Right renal pelvis (tissue), 4 donors: ENCODE measurements at places on chromosomes 13 and 19. TPM values are rescaled to one million over a fixed set of nuclear protein-coding genes. Genes with fewer than 3 reads are reported as not detected.

DNA sequence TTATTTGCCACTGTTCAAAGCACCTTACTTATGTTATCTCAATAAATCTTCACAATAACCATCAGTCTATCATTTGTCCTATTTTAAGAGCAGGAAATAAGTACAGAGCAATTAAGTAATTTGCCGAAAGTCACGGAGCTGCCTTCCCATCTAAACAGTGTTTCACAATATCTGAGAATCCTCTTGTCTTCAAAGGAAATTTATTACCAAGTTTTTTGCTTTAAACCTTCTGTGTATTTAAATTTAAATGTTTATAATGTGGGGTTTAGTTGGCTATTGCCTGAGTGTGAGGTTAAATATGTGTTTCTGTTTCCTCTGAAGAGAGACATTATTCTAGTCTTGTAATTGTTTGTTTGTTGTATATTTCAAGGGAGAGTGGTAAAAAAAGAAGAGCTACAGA is 633.1 kb downstream of the EFNB2 start:
- no peak for DNase-seq

GRCh38 chr19:1222394-1222793 is 15.4 kb downstream of the CBARP start:
- DNase-seq: no peak

- no peak for DNase-seq
Observed at GRCh38 chr19:50745221-50745620, 22.1 kb downstream of the CLEC11A start.

DNA sequence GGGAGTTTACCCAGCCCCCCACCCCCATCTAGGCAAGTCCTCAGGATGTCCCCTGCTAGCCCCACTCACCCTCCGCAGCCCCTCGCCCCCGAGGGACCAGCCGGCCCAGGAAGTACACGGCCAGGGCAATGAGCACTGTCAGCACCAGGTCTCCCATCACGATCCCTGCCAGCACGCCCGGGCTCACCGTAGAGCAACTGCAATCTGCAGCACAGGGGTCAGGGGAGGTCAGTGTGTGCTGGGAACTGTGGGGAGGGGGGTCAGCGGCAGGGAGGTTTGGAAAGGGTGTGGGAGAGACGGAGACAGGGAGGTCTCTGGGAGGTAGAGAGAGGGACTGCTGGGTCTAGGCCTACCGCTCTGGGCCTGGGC is 734 bp downstream of the TYROBP start:
- DNase-seq: no peak

DNA sequence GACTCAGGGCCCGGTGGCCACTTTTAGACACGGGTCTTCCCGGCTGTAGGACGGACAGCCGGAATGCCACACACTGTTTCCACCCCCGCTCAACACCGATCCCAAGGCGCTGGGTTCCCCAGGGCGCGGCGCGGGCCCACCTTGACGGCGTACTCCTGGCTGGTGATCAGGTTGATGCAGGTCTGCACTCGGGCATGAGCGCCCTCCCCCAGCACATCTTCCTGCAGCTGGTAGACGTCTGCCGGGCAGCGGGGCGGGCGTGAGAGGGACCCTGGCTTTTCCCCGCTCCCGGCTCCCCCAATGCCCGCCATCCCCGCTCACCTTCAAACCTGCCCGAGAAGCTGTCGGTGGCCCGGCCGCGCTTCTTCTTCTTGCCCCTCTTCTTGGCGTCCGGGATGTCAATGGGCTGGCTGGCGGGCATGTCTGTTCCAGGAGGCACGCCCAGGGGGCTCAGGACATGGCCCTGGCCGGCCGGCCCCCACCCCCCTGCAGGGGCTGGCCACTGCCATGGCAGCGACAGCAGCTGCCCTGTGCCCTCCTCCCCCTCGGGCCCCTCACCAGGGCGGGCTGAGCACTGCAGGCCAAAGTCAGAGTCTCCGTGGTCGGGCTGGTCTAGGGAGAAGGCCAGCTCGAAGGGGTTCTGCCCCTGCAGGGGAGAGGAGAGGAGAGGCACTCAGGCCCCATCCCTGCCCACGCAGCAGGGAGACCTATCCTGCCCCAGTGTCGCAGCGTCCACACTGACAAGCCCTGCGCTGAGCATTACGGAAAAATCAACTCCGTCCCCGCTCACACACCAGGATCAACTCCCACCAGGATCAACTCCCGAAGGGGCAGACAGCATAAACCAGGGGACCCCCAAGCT is 4.8 kb downstream of the MKNK2 start:
- no peak for DNase-seq

DNA sequence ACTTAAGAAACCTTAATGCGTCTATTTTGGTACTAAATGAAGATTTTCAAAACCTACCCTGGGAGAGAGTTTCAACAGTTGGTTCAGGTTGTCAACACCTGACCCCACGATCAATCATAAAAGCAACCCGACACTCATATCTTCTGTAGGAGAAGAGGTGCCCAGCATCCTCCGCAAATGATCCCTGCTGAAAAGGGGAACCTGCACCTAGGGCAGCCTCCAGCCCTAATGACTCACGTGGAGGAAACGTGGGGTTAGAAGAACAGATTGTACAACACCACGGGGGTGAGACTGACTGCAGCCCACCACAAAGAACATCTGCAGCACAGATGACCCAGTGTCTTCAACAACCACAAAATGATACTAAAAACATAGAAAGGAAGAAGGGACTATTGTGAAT is 116.3 kb downstream of the RAB20 start:
- no peak for DNase-seq

DNA sequence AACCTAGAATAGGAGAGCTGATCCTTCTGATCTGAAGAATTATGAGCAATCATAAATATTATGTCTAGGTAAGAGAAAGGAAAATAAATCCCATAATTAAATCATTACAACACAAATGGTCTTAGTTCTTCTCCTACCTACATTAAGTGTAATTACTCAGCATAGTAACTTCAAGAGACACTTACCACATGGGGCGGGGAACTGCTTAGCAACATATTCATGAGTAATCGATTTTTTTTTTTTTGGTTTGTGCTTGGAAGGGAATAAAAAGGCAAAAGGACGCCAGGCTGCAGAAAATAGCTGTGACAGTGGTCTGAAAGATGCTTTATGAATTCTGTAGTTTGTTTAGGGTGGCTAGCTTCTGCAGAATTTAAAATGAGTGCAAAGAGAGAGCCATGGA is 103.3 kb upstream of the HTR2A start:
- no peak for DNase-seq

GRCh38 chr13:39955560-39955959 is 300.1 kb downstream of the COG6 start:
- no peak for DNase-seq

- no peak for DNase-seq
Observed at GRCh38 chr19:13181747-13182388, 31.7 kb downstream of the IER2 start.

- DNase-seq: no peak
Observed at GRCh38 chr19:20287070-20287469, 120.1 kb downstream of the ZNF486 start.

DNA sequence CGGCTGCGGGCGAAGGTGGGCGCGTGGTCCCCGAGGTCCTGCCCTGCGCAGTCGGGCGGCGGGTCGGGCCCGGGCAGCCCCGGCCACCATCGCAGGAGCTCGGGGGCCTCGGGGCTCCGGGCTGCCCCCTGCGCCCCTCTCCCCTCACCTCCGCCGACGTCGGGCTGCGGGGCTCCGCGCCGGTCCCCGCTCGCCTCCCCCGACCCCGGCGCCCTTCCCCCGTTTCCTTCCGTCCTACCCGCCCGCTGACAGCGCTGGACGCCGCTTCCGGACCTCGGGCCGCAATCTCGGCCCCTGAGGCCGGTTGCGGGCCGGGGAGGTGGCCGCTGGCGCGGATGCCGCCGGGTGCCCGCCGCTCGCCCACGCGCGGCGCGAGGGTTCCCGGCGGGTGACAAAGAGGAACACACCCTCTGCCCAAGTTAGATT is 720 bp downstream of the FARP1 start:
- DNase-seq: no peak

GRCh38 chr13:93561576-93562225 is 335.1 kb downstream of the GPC6 start:
- DNase-seq: no peak

Gene MBD3L2
- polyA plus RNA-seq: not detected

Gene ZSCAN4
- polyA plus RNA-seq: 0.05 TPM

Gene KIR2DL3
- not detected for polyA plus RNA-seq

Gene FFAR2
- 0.30 TPM for polyA plus RNA-seq
